Fibroblast of villous mesenchyme (primary cell): ENCODE measurements at places on chromosomes 16 and 17. TPM values are rescaled to one million over a fixed set of nuclear protein-coding genes. Genes with fewer than 3 reads are reported as not detected.

The SLC52A1 gene
- under 0.01 and 0.43 TPM in 2 replicates for total RNA-seq

The NHERF2 gene
- total RNA-seq: 52.7 and 59.3 TPM in 2 replicates

The CCL8 gene
- total RNA-seq: not detected in 2 replicates

The PNMT gene
- total RNA-seq: not detected in 2 replicates

The KRTAP4-1 gene
- total RNA-seq: not detected in 2 replicates

The TCAP gene
- total RNA-seq: under 0.01 TPM in 1 of 2 replicates, not detected in the other

The APOBR gene
- total RNA-seq: not detected in 2 replicates

The CCL4L2 gene
- not detected in 2 replicates for total RNA-seq

The SMPD3 gene
- total RNA-seq: under 0.01 and 0.86 TPM in 2 replicates

The PITPNM3 gene
- under 0.01 and 0.64 TPM in 2 replicates for total RNA-seq

The SDK2 gene
- under 0.01 TPM in 2 replicates for total RNA-seq

The PRCD gene
- total RNA-seq: 1.6 and 2.2 TPM in 2 replicates

The PRKCB gene
- total RNA-seq: under 0.01 TPM in 1 of 2 replicates, not detected in the other

The SYNGR3 gene
- total RNA-seq: 1.6 and 2.6 TPM in 2 replicates

The KRT39 gene
- total RNA-seq: not detected in 2 replicates

The CES1 gene
- total RNA-seq: 0.97 and 1.7 TPM in 2 replicates

The C17orf113 gene
- under 0.01 and 0.32 TPM in 2 replicates for total RNA-seq

The HP gene
- not detected in 2 replicates for total RNA-seq

The CSH1 gene
- not detected in 2 replicates for total RNA-seq

The TM4SF5 gene
- not detected in 2 replicates for total RNA-seq

The C16orf96 gene
- total RNA-seq: not detected in 2 replicates

The GNAO1 gene
- under 0.01 and 1.3 TPM in 2 replicates for total RNA-seq

The HIGD1B gene
- not detected in 2 replicates for total RNA-seq

The RPL19 gene
- total RNA-seq: 1,210 and 1,346 TPM in 2 replicates

The ABCA6 gene
- 3.9 and 6.4 TPM in 2 replicates for total RNA-seq

The LGALS9C gene
- total RNA-seq: not detected in 2 replicates

The RNF222 gene
- not detected in 2 replicates for total RNA-seq

The RNF227 gene
- 2.2 and 4.2 TPM in 2 replicates for total RNA-seq

The ZG16B gene
- 0.64 and 0.86 TPM in 2 replicates for total RNA-seq

The HEATR9 gene
- total RNA-seq: not detected in 2 replicates
